ENCODE measurements at places on chromosomes 11 and 22.

DNA sequence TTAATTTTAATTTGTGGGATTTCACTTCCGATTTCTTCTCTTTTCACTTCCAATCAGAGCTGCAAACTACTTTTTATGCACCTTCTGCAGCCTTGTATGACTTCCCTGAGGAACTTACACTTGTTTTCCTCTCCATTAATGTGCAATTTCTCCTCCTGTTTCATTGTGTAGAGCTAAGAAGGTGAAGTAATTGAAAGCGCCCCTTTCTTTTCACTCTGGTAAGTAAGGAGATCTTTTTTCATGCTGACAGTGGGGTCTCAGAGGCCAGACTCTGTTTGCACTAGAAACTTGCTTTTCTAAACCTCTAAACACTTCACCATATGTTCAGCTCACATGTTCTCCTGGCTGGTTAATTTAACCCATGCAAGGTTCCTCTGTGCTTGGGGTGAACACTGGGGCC, 117.0 kb downstream of the FANCF start:
- DNase-seq = no peak

- DNase-seq = peak; percentile 38
Measured at GRCh38 chr11:59174664-59175033, 2.7 kb downstream of the DTX4 start.

DNA sequence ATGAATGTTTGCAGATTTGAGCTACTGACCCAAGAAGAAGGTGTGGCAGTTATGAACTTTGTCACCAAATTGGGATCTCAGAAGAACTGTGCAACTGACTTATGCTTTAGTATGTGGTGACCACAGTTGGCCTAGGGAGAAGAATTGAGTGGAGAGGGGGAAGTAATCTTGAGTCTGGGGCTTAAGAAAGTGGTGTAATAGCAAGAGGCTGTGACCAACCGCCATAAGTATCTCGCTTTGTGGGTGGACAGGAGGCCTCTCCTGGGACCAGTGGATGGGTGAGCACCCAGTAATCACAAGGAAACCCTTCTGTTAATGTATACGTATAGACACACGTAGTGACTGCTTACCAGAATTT, 12.7 kb upstream of the IL10RA start:
- DNase-seq = no peak

GRCh38 chr11:101914341-101914737, 471 bp upstream of the CEP126 start:
- DNase-seq = peak; percentile 44

All from fibroblast of upper back skin (primary cell).